ENCODE measurements at places on chromosomes 1 and 21.

DNA sequence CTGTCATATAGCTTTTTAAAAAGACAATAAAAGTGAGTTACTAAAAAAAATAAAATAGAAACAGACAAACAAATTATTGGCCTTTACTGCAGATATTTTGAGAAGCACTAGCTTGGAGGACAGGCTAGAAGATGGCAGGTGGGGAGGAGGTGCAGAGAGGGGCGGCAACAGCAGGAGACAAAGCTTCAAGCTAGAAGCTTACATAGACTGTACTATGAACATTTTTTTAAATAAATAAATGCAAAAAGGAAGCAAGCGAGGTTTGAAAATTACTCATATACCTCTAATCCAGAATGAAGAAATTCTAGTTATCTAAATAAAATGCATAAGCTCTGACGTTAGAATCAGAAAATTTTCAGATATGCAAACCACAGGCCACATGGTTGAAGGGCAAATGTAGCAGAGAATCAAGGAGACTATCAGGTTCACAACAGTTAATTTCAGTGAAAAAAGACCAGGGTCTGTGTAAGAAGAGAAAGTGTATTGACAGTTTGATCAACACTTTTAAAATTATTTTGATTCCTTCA is 54.9 kb downstream of the NRIP1 start:
- no peak for DNase-seq

- no peak for DNase-seq
Measured at GRCh38 chr1:200710166-200710565, 28.5 kb upstream of the CAMSAP2 start.

DNA sequence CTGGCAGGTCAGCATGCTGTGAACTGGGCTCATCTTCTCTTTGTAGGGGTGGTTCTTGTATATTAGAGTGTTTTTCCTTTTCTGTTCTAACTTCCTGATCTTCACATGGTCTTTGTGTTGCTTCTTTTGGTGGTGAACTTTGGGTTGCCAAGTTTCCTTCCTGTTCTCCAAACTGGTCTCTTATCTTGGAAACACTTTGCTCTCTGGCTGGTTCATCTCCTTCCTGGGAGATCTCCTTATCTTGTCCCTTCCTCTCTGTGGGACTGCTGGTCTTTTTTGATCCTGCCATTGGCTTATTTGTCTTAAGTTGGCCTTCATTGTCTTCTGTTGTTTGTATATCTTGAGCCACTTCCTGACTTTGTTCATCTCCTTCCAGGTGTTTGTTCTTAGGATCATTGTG is 2.1 kb downstream of the TCHHL1 start:
- DNase-seq = no peak

DNA sequence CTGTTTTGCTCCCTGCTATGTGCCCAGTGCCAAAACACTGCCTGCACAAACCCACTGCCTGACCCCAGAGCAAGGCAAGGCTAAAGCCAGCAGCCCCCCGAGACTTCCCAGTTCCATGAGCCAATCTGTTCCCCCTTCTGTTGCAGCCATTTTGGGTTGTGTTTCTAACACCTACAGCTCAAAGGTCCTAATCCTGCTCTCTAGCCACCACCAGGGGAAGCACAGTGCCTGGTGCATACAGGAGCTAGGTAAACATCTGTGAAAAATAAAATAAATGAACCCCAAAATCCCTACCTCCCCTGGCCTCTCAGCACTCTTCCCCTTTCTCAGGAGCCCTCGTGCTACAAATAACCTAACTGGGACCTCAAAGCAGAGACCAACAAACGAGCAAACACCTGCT is 190.2 kb downstream of the MATN1 start:
- no peak for DNase-seq

- no peak for DNase-seq
Measured at GRCh38 chr1:69504730-69505252, 62.9 kb upstream of the LRRC7 start.

DNA sequence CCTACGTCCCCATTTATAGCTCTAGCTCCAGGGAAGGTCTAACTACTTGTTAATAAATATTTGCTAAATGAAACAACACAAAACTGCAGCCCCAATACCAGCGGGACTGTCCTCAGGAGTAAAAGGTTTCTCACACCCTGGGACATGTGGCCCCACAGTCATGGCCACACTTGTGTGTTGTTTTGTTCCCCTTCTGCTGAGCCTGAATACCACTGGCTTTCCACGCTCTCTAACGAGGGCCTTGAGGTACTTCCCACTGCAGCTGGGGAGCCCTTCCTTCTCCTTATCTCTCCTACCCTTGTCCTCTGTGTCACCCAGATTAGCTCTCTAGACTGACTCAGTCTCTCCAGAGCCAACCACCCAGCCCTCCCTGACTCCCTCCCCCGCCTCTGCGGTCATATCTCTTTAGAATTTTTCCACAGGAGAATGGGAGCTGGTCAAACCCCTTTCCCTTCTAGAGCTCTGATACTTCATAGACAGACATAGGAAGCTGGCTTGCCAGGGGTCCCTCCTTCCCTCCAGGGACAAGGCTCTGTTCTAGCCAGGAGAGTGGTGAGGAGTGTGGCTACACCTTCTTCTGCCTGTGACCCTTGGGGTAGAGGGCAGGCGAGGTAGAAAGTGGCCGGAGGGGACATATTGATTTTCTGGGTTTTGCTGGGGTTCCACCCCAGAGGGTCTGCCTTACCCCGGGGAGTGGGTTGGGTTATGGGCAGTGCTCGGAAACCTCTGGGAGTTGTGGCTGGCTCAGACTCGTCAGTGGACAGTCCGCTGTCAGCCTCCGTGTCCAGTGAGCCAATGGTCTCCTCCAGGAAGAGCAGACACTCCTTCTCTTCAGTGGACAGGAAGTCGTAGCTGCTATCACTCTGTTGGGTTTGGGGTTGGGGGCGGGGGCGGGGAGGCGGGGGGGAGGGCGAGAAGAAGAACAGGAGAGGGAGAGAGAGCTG is 8.1 kb downstream of the C1orf116 start:
- no peak for DNase-seq

DNA sequence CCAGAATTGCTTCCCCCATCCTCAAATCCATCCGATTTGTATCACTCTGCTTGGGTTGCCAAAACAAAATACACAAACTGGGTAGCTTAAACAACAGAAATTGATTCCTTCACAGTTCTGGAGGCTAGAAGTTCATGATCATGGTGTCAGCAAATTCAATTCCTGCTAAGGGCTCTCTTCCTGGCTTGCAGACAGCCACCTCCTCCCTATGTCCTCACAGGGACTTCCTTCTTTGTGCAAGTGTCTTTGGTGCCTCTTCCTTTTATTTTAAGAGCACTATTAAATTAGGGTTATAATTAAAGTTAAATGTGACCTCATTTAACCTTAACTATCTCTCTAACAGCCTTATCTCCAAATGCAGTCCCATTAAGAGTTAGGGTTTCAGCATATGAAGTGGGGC is 112.8 kb downstream of the PLPP3 start:
- DNase-seq = no peak

GRCh38 chr1:50481142-50481736 is 58.0 kb upstream of the DMRTA2 start:
- no peak for DNase-seq

- DNase-seq = no peak
Measured at GRCh38 chr1:83791821-83792437, 207.0 kb downstream of the TTLL7 start.

- DNase-seq = no peak
Measured at GRCh38 chr1:77625250-77625649, 57.2 kb downstream of the ZZZ3 start.

DNA sequence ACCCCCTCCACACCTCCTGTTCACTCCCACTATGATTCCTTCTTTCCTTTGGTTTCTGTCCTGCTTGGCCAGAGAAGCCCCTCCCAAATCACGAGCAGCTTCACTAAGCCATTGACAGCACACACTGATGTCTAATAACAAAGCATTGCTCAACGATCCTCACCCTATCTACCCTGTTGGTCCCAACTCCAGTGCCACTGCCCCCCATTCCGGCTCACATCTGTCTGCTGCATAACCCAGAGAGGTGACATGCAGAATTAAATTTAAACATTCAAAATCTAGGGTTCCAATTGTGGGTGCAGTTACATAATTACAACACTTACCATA is 236.9 kb downstream of the TTLL7 start:
- no peak for DNase-seq

GRCh38 chr1:15116966-15117365 is 36.6 kb upstream of the TMEM51 start:
- no peak for DNase-seq

GRCh38 chr21:45977396-45977795 is 4.2 kb upstream of the COL6A1 start:
- no peak for DNase-seq

- no peak for DNase-seq
Measured at GRCh38 chr1:214604523-214604922, 1.5 kb downstream of the CENPF start.

GRCh38 chr1:173507847-173508209 is 30.7 kb downstream of the PRDX6 start:
- DNase-seq = no peak

GRCh38 chr1:230383425-230383824 is 42.7 kb downstream of the PGBD5 start:
- no peak for DNase-seq

- no peak for DNase-seq
Measured at GRCh38 chr1:163188947-163189346, 13.8 kb downstream of the RGS5 start.

- DNase-seq = no peak
Measured at GRCh38 chr1:116667078-116667574, 407 bp downstream of the IGSF3 start.

DNA sequence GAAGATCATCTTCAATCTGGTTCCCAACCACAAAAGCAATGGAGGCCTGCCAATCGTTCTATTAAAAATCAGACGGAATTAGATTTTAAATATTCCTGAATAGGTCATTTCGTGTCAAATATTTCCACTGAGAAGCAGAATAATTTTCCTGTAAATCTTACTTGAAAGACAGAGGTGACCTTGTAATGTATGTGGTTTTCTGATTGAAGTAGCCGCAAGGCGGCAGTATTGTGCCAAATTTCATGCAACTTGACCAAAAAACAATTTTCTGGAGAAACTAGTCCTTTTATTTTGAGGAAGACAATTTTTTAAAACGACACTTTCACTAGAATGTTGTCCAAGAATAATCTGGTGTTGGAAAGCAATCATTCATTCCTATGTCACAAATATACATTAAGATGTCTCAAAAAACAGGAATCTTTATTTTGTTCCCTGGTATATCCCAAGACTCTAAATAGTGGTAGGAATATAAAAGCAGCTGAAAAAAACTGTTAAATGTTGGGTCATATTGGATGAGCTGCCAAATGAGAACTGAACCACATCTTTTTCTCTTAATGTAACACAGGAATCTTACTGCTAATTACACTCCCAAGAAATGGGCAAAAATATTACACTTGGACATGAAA is 33.6 kb downstream of the SPAG17 start:
- DNase-seq = no peak

- no peak for DNase-seq
Measured at GRCh38 chr1:156357977-156358376, 11.0 kb upstream of the RHBG start.

DNA sequence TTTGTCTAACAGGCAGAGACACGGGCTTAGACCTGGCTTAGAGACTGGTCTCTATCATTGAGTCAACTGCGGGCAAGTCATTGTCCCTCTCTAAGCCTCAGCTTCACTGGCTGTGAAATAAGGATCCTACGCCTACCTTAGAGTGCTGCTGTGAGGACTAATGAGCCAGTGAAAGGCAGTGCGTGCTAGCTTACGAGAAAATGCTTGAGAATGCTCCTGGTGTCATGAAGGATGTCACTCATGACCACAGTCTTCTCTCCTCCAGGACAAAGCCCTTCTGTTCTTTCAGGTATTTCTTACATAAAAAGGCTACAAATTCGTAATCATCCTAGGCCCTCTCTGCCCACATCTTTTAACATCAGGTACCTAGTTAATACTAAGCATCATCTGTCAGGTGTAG is 16.5 kb upstream of the A3GALT2 start:
- no peak for DNase-seq

- no peak for DNase-seq
Measured at GRCh38 chr1:223628233-223629125, 37.0 kb downstream of the CAPN8 start.

DNA sequence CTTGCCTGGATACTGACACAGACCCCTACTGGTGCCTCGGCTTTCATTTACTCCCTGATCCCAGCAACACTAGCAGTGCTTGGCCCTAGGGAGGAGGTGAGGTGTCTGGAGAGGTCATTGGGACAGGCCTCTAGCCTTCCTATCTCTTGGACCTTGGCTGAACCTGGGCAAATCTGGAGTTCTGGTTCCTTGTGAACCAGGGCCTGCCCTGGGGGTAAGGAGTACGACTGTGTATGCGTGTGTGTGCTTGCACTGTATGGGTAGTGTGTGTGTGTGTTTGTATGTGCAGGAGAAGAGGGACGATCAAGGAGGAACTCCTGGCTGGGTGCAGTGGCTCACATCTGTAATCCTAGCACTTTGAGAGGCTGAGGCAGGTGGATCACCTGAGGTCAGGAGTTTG is 252.7 kb upstream of the CSF3R start:
- DNase-seq = no peak

GRCh38 chr1:48246727-48247126 is 24.2 kb downstream of the SLC5A9 start:
- no peak for DNase-seq

DNA sequence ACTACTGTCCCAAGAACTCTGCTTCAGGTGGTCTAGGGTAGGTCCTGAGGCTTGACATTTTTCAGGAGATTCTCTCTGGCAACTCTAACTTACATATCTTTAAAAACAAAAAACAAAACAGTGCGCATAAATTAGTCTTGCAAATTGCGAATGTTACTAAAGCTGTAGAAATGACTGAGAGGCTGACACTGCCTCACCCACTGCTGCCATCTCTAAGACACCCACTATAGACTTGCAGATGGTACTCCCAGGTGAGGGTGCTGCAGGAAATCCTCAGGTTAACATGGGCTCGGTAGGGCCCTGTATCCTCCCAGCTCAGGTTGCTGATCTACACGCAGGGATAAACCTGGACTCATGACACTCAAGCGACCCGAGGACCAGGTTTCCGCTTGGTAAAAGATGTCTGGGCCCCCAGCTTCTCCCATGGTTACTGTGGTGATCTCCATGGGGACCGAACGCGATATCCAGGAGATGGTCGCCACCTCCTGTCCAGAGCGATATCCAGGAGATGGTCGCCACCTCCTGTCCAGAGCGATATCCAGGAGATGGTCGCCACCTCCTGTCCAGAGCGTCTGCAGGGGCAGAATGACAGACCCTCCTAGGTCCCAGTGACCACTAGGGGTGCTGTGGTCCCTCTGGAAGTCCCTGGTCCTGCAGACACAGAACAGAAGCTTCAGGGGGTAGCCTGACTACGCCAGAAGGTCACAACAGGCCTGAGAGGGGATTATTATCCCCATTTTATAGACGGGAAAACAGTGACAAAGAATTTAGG is 16.2 kb upstream of the LY9 start:
- no peak for DNase-seq

- no peak for DNase-seq
Measured at GRCh38 chr1:18247151-18247550, 139.6 kb downstream of the IGSF21 start.

DNA sequence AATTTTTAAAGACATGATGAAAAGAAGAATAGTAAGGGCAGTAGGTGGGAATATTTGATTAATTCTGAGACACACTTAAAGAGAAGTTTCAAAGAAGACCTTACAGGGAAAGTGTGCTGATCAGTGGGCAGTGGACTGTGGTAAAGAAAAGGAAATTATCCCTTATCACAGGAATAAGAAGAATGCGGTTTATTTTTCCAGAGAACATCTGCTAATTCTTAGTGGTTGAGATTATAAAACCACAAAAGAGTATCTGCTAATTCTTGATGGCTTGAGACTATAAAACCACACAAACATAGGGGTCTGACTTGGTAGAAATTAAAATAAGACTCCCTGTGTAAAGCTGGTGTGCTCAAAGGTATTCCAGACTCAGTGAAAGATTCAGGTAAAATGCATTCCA is 60.0 kb upstream of the KCTD3 start:
- no peak for DNase-seq

Data from RWPE2 (cell line).